ENCODE measurements at places on chromosomes 5 and 9. TPM values are rescaled to one million over a fixed set of nuclear protein-coding genes. Genes with fewer than 3 reads are reported as not detected.

The IL13 gene
- 0.17 TPM for total RNA-seq

The RPL35 gene
- total RNA-seq = 2,088 TPM

The OR1Q1 gene
- not detected for total RNA-seq

The GALNT12 gene
- 8.7 TPM for total RNA-seq

The PTGER4 gene
- 356 TPM for total RNA-seq

The AHRR gene
- total RNA-seq = 0.45 TPM

The FOXD4L5 gene
- total RNA-seq = not detected

The VLDLR gene
- total RNA-seq = not detected

The CAMK2A gene
- total RNA-seq = 0.22 TPM

The SAXO1 gene
- 0.34 TPM for total RNA-seq

The CSNK1A1 gene
- total RNA-seq = 217 TPM

The PANK3 gene
- 34.7 TPM for total RNA-seq

The DDX4 gene
- not detected for total RNA-seq

The CD180 gene
- not detected for total RNA-seq

The SLC27A6 gene
- total RNA-seq = not detected

The CCDC192 gene
- not detected for total RNA-seq

The LMX1B gene
- not detected for total RNA-seq

The SHC3 gene
- total RNA-seq = not detected

The SLC6A7 gene
- not detected for total RNA-seq

The SSNA1 gene
- 30.1 TPM for total RNA-seq

The PCDHGA12 gene
- total RNA-seq = not detected

The PITX1 gene
- not detected for total RNA-seq

The PCDHA13 gene
- total RNA-seq = not detected

The TTLL11 gene
- 1.6 TPM for total RNA-seq

The ZBTB6 gene
- total RNA-seq = 3.6 TPM

The C5orf52 gene
- total RNA-seq = not detected

The ANKRD31 gene
- 0.55 TPM for total RNA-seq

The LCN2 gene
- not detected for total RNA-seq

The DAB2IP gene
- 0.06 TPM for total RNA-seq

The RANBP3L gene
- not detected for total RNA-seq

The LHX3 gene
- total RNA-seq = 0.16 TPM
